ENCODE measurements at places on chromosomes 5 and 9.

DNA sequence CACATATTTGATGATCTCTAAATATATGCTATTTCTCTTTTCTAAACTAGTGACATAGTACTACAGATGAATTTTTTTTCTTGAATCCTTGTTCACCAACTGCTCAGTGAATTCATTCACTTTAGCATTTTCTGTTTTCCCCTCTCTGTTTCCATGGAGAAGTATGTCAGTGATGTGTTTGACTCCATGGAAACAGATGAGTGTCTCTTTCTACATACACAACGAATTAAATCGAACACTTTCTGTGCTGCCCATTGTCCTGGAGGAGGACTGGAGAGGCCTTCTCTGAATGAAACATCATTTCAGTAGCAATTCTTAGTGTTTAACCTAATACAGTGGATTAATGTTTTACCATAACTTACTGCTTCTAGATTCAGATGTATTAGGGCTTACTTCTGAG is 9.5 kb downstream of the INVS start:
- DNase-seq: no peak

DNA sequence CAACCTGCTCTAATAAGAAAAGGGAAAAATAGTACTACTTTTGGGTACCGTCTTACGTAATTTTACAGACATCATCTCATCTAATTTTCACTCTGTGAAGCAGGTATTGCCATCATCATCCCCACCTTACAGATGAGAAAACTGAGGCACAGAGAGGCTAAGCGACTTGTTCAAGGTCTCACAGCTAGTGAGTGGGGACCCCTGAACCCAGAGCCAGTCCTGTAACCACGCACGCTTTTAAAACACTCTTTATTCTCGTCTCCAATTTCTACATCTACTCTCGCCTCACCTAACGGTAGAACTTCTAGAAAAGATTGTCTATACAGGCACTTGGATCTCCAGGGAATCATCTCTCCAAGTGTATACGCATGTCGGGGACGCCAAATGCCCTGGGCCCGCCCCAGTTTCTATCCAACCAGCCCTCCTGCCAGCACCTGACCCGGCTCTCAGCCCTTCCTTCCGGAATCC is 1.5 kb upstream of the TRAF1 start:
- DNase-seq: no peak

DNA sequence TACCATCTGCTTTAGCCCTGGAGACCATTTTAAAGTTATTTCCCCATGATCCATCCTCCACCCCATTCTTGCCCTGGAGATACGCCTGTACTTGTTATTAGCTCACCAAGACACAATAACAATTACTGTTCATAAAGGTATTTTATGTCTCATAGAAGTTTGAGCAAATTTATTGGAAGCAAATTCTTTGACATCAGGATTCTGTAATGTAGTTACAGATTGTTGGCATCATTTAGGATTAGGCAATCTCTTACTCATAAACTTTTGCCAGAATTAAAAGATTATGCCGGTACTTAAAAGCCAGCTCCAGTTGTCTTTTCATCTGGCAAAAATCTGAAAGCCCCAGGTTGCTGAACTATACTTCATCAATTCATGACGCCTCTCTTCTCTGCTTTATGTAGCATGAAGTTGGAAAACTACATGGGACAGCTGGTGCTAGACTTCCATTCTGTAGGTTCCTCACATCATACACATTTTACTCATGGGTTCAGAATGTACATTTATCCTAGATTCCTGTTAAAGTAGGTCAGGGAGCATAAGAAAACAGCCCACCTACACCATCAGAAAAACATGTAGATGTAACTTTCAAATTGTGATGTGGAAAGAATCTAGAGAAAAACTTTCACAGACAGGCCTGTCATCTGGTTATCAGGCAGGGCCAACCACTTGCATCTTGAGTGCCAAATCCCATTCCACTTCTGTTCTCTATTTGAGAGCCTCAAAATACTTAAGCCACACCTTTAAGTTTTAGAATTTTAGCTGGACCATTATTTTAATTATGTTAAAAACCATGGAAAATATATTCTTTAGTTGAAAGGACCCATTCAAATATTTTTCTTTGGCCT is 14.0 kb downstream of the ATP10B start:
- no peak for DNase-seq

GRCh38 chr9:36897478-36897877 is 136.6 kb downstream of the PAX5 start:
- DNase-seq: no peak

DNA sequence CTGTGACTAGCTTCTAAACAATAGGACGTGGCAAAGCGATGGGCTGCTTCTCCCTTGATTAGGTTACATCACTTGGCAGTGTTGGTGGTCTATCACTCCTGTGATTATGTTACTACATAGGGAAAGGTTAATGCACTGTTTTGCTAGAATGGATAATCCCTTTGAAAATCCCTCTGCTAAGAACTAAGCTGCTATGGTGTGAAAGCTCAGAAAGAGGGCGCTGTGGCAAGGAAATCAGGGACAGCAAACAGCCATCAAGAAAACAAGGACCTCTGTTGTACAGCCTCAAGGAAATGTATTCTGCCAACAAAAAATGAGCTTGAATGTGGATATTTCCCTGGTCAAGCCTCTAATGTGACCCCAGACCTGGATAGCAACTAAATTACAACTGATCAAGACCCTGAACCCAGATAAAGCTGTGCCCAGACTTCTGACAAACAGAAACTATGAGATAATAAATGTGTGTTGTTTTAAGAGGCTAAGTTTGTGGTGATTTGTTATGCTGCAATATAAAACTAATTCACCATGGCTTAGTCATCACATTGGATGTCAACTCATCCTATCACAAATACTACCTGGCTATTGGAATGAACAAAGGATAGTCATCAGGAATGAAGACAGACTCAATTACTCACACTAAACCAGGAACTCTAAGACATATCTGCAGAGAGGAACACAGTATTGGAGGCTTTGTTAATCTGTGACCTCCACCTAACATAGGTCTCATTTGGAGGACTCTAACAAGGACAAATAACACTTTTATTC is 1215.9 kb downstream of the EFNA5 start:
- DNase-seq: no peak

DNA sequence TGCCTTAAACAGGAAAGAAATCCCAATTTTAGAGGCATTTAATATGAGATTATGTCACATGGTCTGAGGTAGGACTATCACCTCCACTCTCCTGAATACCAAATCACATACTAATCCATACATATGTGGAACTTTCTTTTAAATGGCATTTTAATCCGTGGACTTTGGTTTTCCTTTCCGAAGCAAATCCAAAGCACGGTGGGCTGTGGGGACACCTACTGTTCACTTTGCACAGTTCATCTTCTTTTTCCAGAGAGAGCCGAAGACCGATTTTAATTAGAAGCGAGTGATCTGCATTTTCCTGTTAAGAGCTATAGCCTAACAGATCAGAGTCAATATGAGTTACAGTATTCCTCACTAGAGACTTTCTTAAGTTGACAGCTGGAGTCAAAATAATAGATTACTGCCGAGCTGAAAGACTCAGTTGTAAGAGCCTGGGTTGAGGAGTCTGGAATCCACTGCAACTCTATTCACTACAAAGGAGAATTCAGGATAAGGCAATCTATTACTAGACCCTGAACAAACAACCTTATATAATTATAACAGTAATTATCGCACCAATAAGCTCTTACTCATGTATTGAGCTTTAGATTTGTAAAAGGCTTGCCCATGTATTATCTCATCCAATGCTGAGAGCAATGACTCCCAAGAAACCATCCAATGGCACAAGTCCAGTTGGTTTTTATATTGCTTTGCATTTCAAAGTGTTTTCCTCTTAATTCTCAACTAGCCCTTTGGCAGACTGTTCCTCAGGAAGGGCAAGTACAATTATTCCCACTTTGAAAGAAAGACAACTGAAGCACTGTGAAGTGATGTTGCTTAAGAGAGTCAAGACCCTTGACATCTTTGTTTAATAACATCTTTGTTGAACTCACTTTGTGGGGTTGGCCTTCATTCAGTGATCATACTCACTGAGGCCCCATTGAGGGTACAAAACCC is 144.7 kb downstream of the TRPM6 start:
- no peak for DNase-seq
